ENCODE measurements at places on chromosomes 2 and 18.
A peak's percentile ranks its signal among the peaks of the same experiment; 100 is the strongest.

DNA sequence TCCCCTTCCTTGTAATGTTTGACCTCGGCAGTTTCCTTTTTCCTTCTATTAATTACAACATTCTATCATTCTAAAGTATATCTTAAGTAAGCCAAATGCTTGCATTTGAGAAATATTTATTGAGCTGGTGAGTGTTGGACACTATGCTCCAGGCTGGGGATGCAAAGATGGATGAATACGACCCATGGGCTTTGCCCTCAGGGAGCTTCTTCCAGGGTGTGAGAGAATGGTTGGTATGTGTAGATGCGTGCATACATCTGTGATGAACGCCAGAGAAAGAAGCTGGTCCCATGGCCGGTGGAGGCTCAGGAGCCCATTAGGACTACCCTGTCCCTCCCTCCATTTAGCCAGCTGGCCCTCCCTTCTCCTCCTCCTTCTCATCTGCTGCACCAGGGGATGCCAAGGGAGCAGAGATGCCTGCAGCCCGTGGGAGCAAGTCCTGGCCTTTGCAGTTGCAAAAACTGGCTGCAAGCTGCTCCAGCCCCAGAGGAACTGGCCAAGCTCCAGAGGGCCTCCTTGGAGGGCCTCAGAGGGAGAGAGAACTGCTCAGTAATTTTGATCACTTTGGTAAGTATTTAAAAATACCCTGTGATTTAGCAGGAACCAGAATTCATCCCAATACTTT lies 65.7 kb upstream of the FOSL2 start:
- DNase-seq = no peak

DNA sequence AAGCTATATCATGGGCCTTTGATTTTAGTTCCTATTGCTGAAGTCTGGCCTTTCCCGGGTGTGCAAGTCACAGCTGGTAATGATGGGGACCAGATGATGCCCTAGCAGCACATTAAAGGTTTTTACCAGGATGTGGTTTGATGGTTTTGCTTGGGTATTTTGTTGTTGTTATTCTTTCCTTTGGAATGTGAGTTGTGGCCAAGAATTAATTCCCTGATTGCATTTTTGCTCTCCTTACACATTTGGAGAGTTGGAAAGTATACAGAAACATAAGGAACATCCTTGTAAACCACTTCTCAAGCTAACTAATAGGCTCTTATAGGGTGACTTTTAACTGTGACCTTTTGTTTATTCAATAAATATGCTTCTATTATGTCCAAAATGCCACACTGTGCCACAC lies 154.1 kb upstream of the MMADHC start:
- no peak for DNase-seq

GRCh38 chr2:150051004-150051403 lies 436.5 kb downstream of the RND3 start:
- no peak for DNase-seq

DNA sequence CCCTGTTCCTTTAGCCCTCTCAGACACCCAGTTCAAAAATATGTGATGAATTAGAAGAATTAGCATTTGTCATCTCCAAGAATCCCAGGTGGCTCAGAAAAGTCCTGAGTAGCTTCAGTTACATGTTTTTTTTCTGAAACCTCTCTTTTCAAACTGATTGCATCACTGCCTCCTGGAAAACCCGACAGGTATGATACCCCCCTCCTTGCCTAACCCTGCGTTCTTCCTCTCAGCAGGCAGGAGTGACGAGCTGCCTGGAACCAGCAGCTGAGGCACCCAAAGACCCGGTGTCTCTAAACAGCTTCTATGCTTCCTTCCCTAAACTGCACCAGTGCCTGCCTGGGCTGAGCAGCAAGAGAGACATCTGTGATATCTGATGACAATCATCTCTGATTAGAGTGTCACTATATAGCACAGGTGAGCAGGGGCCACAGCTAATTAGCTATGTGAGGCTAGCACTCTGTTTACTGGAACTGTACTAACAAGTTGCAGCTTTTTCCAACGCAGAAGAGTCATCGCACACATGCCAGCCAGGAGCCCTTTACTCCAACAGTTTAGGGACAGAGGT lies 376.4 kb upstream of the ATP5MC3 start:
- no peak for DNase-seq

GRCh38 chr18:26526128-26526965 lies 22.0 kb downstream of the KCTD1 start:
- DNase-seq = no peak

DNA sequence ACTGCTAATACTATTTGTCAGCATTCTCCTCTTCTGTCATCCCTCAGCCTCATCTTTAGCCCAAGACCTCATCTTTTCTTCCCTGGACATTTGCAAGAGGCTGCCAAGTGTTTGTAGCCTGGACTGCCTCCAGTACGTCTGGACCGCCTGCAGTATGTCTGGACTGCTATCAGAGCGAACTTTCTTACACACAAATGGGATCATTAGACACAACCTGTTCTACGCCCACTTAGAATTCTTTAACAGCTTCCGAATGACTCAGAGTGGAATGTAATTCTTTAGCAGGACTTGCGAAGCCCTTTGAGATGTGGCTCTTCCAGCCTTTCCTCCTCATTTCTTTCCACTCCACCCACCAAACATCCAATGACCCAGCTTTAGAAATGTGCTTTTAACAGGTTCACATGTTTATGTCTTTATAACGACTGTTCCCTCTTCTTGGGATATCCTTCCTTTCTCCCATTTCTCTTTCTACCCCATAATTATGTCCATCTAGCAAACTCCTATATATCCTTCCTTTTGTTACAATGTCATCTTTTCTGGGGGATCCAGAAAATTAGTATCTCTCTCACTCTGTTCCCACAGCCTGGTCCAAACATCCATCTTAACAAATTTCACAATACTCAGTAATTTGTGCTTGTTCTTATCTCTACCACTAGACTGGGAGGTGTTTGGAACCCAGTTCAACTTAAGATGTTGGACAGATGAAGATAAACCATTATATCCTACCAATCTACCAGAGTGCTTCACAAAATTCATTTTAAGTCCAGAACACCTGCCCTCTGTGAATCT lies 171.3 kb upstream of the PGAP1 start:
- no peak for DNase-seq

DNA sequence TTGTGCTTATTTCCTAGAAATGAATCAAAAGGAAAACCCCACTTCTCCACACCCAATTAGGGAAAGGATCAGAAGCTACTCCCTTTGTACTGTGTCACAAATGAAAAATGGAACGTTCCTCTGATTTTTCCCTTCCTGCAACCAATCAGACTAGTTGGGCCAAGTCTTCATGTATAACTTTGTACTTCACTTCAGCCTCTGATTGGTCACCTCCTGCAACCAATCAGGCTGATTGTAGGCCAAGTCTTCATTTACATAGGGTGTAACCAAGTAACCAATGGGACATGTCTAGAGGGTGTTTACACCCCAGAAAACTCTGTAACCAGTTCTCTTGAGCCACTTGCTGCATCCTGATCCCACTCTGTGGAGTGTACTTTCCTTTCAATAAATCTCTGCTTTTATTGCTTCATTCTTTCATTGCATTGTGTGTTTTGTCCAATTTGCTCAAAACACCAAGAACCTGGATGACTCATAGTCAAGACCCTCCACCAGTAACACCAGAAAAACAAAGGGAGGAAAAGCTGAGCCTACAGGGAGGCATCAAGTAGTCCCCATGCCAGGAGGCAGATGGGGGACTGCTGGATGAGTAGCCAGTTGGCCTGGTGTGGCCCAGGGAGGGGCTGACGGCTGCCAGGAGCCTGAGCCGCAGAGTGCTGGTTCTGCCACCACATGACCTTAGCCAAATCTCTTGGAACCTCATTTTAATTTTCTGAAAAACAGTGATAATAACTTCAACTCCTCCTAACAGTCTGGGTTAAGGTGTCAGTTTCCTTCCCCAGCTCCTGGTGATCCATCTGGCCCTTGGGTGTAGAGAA lies 46.1 kb downstream of the SOWAHC start:
- no peak for DNase-seq

DNA sequence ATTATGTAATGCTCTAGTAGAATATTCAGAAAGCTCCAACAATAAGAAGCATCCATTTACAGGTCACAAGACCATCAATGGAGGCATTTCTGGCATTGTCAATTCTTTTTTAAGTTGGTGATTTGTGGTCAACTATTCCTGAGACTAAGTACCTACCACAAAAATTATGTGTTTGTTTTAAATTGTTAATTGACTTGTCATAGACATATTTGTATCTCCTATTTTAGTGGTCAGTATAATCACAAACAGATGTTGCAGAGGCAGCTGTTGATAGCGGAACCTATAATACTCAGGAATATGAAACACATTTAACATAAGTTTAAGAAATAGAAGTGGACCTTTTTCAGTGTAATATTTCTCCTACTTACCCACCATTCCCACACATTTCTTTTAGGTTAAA lies 430.1 kb downstream of the CCDC85A start:
- DNase-seq = no peak

DNA sequence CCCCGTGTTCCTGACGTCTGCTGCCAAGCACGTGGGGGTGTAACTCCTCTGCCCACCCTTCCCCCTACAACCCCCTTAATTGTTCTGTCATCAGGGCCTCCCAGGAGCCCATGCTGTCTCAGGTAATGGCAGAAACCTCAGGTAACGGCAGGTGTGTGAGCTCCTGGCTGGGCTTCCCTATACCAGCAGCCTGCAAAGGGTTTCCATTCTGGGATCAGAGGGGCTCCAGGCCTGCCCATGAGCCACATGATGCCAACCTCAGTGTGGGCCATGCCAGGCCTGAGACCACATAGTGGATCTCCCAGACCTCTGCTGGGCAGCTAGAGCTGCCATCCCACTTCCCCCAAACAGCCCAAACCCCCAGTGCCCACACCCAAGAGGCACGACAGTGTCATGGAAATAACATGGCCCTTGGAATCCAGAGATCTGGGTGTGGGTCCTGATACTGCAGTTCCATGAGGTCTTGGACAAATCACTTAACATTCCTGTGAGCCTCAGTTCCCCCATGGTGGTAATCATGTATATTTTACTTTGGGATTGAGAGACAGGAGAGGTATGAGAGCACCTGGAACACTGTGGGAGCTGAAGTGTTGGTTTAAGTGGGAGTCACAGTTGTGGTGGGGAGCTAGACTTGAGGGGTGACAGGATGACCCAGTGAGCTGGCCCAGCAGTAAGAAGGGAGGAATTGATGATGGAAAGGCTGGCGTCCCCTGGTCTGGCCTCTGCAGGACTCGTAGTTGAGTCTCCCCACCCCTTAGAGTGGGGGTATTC lies 59.6 kb downstream of the ATOH8 start:
- DNase-seq = no peak

DNA sequence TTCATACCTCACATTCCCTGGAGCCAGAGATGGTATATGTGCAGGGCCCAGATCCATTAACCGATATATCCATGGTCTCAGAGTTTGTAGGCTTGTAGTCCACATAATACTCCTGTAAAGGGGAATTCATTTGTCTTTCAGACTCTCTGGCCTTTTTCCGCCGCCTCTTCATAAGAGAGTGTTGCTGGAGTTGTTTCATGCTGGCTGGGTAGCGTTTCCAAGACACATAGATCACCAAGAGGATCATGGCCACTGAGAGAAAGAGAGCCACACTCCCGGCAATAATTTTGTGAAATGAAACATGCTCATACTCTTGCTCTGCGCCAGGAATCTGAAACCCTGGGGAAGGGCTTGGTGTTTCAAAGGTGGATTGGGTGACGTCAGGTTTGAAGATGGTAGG lies 3.9 kb downstream of the LRRTM4 start:
- DNase-seq = no peak

DNA sequence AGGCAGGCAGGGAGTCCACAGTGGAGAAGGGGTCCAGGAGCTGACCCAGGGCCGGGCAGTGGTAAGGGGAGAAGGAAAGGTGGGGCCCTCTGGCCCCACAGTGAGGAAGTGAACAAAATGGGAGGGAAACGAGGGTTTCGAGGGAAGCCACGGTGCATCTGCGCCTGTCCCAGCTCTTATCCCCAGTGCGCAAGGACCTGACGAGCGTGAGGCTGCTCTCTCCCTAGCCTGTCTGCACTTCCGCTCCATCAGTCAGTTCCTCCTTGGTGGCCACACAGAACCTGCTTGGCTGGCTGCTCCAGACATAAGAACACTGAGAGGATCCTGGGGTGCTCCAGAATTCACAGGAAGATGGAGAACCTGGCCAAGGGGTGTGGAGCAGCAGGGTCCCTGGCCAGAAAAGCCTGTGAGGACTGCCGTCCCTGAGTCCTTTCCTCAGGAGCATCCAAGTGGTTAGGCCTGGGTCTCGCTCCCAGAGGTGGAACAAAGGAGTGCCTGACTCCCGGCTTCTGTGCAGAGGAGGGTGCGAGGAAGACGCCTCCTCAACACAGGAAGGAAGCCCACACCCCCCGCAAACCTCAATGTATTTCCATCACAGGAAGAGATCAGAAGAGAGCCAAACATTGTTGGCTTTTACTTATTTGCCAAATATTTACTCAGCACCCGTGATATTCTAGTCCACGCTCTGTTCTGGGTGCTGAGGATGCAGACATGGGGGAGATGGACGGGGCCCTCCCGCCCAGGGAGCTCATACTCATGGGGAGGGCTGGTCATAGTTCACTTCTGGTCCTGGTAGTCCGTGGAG lies 43.7 kb upstream of the SEMA4C start:
- peak; percentile 48 for DNase-seq

GRCh38 chr2:624551-625347 lies 52.5 kb downstream of the TMEM18 start:
- DNase-seq = no peak

All from effector memory CD8-positive, alpha-beta T cell (primary cell).